Kidney capillary endothelial cell (primary cell): ENCODE measurements at places on chromosomes 11 and 22.
A peak's percentile ranks its signal among the peaks of the same experiment; 100 is the strongest.

GRCh38 chr22:43823353-43823908 is 11.3 kb upstream of the EFCAB6 start:
- no peak for DNase-seq

- no peak for DNase-seq
These were observed 257.7 kb upstream of the CCDC90B start for GRCh38 chr11:83543706-83544439.

DNA sequence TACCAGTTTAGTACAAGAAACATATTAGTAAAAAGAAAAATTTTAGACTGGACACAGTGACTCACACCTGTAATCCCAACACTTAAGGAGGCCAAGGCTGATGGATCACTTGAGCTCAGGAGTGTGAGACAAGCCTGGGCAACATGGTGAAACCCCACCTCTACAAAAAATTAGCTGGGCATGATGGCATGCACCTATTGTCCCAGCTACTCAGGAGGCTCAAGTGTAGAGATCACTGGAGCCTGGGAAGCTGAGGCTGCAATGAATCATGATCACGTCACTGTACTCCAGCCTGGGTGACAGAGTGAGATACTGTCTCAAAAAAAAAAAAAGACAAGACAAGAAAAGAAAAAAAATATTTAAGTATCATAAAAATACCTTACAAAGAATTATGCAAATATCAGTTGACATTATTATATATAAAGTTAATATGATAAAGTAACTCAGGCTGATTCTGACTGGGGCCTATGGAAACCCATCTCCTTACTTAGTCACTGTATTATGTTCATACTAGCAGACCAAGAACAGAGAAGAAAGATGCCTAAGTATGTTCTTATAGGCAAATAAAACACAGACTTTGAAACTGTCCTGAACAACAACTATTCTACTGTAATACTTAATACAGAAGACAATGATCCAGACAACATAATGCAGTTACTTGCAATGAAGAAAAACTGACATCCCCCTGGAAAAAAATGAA is 27.3 kb downstream of the FAM168A start:
- peak; percentile 56 for DNase-seq

DNA sequence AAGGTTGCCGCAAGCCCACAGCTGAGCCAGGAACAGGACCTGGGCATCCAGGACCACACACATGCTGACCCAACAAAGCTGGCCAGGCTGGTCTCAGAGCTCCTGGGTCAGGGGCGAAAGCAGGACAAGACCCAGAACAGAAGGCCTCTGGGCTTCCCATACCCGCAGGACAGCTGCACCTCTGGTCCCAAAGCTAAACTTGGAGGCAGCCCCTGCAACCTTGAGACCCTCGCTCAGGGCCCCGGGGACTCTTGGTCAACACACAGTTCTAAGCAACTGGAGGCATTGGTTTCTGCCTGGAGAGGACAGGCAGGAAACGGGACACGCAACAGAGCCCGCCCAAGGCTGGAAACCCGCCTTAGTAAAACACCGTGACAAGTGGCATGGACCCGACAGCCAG is 11.4 kb downstream of the WNT7B start:
- no peak for DNase-seq

- no peak for DNase-seq
These were observed 533 bp downstream of the SERGEF start for GRCh38 chr11:18012122-18012905.

GRCh38 chr22:34416022-34416860 is 496.0 kb upstream of the LARGE1 start:
- no peak for DNase-seq
